ENCODE measurements at places on chromosomes 12 and 14.

- DNase-seq = no peak
Measured at GRCh38 chr12:124709722-124710687, 142.6 kb upstream of the NCOR2 start.

DNA sequence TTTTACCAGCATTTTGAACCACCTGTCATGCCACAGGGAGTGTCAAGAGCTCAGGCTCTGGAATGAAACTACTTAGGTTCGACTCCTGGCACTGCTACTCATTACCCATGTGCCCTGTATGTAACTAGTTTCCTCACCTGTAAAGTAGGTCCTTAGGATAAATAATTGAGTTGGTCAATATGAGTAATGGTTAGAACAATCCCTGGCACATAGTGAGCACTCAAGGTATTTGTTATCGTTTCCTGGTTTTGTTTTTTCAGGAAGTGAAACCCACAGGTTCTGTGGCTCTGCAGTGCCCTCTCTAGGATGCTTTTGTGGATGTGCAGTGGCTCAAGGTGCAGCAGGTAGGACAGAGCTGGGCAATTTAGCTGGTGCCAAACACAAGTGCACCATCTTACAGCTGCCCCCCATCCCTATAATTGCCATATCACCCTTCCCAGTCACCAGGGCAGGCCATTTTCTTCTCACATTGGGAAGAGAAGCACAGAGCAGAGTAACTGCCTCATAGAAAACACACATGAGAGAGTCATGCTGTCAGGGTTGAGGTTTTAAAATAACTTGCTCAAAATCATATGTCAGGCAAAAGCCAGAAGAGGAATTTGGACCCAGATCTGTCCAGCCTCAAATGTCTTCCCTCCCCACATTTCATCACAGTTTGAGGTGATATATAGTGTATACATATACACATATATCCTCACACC lies 297.5 kb downstream of the RPAP3 start:
- no peak for DNase-seq

DNA sequence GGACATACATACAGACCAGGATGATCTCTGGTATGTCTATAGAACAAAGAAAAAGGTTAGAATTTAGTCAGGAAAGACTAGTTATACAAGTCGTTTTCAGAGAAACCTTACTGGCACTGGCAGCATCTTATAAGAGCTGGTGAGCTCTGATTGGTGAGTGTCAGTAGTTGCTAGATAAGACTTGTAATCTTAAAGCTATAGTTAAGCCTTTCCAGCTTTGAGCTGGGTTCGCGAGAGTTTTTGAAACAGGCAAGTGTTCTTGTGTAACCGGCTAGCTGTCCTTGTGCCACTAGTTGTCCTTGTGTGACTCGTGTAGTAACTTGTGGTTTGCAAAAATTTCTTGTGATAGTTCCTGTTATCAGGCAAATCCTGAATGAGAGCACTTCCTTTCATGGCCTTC lies 740.9 kb downstream of the GALC start:
- no peak for DNase-seq

DNA sequence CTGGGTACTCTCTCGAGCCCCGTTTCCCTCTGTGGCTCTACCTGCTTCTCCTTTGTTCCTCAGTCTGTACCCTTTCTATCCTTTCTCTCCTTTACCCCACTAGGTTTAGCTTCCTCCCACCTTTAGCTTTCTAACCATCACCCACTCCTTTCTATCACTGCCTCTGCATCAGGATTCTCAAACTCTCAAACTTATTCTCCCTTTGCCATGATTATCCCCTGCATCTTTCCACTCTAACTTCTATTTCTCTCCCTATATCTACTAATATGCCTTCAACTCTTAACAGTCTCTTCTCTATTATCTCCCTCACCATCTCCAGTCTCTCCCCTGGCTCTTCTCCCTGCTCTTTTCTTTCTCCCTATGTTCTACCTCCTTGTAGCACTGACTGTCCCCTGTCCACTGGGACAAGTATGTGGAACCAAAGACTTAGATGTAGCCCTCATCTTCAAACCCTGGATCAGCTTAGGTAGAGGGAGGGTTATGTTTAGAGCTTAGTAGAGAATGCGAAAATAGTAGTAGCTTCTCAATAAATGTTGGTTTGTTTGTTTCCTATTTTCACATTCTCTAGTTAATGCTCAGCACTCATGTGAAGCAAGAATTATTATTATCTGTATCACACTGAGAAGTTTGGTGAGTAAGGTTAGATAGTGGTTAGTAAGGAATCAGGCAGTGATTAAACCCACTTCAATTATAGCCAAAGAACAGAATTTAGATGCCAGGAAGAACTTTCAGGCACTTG lies 3.4 kb downstream of the GDF11 start:
- no peak for DNase-seq

DNA sequence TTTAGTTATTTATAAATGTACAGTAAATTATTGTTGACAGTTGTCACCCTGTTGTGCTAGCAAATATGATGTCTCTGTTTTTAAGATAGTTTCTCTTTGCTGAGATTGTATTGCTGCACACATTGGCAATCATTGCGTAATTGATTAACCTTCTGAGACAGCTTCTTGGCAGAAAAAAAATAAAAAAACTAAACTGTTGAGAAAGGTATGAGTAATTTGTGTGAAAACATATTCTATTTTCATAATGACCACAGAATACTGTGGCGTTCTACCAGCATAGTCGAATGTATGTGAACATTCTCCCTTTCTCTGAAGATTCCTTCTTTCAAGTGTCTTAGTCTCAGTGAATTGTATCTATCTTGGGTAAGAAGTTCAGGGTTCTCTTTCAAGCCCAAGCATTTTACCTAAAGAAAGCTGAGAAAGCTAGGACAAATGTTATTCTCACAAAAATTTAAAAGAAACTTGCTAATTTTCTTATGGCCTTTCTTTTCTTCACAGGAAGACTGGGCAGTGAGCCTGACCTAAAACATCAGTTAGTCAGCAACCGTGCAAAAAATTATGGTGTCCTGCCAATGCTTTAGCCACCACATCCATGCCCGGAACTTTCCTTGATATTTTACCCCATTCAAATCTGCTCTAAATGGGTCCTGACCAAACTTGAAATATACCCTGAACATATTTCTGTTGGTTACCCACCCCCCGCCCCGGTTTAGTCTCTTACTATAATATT lies 69.0 kb upstream of the REP15 start:
- DNase-seq = no peak

DNA sequence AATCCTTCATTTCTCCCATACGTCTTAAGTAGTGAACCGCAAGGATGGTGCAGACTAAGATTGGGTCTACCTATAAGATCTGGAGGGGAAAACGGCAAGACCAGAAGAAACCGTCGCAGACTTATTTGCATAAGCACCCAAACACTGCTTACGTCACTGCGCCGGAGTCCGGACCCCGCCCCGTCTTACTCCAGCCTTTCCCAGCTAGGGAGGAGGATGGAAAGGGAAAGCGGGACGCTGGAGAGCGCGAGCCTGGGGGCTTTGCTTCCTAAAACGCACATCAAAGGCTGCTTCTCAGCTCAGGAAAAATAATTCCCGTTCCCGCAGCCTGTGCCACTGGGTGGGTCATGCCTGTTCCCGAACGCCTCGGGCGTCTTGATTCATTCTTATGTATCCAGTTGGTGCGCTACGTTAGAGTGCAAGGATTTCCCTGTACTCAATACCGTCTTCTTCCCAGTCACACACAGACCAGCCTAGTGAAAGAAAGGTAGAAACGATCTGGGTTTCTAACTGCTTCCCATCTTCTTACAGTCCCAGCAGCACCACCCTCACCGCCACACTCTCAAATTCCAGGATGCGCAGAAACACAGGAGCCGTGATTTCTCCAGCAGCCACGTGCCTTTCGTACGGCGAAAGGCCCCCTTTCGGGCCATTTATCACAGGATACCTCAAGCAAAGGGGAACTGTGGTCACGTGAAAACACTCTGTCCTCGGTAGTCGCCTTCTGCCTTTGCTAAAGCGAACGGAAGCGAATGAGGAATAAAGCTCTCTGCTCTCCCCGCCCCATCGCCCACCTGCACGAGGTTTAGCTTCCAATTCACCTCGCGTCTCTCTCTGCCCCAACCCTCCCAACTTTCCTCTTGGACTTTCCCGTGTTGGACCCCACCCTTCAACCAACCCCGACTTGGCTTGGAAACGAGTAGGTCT lies 1.1 kb downstream of the SLC6A15 start:
- DNase-seq = peak; percentile 46

GRCh38 chr14:66514213-66514612 lies 6.3 kb downstream of the GPHN start:
- no peak for DNase-seq

DNA sequence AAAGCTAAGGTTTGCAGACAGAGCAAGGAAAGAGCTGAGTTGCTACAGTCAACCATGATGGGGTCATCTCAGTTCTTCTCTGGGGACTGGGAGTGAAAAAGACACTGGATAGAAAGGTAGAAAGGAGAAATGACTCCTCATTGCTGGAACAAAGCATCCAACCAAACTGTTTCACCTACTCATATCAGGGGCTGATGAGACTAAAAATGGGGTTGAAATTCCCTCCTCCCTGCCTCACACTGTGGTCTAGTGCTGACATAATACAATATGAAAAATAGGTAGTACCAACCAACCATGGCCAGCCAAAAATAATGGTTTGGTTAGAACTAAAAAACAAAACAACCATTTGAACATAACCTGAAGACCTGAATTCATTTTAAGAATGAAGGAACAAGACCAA lies 220.7 kb downstream of the DPF3 start:
- DNase-seq = no peak

DNA sequence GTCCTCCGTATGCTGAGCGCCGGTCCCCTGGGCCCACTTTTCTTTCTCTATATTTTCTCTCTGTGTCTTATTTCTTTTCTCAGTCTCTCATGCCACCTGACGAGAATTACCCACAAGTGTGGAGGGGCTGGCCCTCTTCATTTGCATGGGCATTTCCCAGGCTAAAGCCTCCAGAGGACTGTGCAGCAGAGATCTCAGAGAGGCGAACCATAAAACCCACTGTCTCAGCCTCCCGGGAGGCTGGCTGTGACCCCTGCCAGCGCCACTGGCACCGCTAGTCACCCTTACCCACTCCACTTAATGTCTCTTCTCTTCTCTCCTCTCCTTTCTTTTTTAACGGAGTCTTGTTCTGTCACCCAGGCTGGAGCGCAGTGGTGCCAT lies 7.1 kb upstream of the SERPINA9 start:
- no peak for DNase-seq

- DNase-seq = no peak
Measured at GRCh38 chr14:26282578-26282977, 315.3 kb downstream of the NOVA1 start.

DNA sequence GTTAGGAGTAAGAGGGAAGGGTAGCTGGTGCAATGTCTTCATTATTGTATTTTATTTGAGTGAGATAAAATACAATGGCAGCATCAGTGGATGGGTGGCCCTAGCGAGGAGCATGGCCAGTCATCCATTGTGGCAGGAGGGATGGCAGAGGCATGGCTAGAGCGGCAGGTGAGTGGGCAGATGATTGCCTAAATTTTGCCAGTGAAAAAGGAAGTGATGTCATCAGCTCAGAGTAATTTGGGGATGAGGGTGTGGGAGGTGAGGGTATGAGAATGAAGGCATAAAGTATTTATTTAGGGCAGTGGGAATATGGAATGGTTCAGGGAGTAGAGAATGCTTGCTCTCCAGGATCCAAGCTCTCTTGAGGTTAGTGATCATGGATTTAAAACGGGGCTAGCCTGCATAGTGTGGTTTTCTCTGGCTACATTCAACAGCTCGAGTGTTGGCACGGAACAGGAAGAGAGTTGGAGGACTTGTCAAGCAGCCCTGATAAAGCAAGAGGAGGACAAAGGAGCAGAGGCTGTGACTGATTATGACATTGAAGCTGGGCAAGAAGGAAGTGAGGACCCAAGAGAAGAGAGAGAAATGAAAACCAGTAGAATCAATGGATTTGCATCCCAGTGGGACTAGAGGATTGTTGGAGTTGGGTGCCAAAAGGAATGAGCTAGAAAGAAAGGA lies 18.7 kb upstream of the SERPINA6 start:
- DNase-seq = no peak

DNA sequence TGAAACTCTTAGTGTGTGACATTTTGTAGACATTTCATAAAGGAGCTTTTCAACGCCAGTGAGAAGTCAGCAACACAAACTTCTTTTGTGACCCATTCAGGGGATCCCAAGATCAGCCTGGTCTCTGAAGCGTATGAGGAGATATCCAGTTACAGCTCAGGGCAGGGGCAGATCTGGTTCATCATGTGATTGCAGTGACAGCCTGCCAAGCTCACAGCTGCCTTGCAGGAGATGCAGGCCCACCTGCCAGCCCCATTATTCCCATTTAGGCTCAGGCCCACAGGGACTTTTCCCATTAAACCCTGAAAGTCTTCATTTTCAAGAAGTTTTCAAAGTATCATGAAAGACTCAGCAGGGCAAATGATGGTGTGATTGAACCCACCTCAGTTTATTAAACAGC lies 38.3 kb downstream of the SRGAP1 start:
- DNase-seq = peak; percentile 59

GRCh38 chr14:91649930-91650329 lies 82.0 kb downstream of the CATSPERB start:
- no peak for DNase-seq

- no peak for DNase-seq
Measured at GRCh38 chr12:7354529-7354928, 50.7 kb downstream of the ACSM4 start.

GRCh38 chr12:52787324-52788191 lies 8.4 kb downstream of the KRT3 start:
- DNase-seq = no peak

GRCh38 chr14:24399999-24400718 lies 1.4 kb downstream of the NYNRIN start:
- DNase-seq = no peak

GRCh38 chr14:26163761-26164160 lies 434.1 kb downstream of the NOVA1 start:
- peak; percentile 5 for DNase-seq

DNA sequence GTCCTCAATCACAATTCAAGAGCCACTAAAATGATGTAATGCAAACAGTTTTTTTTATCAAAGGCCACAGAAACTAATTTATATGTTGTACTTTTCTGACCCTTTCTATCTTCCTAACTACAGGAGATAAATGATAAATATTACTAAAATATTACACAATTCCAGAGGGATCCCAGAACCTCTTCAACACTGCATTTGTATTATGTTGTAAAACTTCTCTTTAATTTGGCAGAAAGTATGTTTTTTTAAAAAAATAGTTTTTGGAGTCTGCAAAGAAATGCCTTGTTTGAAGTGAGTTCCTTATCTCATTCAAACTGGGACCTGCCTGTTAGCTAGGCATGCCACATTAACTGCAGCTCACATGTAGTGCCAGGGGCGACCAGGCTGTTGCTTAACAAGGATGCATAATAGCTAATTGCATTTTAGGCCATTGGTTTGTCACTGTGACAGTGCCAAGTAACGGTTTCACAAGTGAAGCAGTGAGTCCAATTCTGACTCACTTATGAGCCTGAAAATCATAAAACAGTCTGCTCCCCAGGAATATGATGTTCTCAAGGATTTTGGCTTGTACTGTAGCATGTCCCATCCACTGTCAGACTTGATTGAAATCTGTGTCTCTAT lies 266.9 kb downstream of the KTN1 start:
- DNase-seq = no peak

DNA sequence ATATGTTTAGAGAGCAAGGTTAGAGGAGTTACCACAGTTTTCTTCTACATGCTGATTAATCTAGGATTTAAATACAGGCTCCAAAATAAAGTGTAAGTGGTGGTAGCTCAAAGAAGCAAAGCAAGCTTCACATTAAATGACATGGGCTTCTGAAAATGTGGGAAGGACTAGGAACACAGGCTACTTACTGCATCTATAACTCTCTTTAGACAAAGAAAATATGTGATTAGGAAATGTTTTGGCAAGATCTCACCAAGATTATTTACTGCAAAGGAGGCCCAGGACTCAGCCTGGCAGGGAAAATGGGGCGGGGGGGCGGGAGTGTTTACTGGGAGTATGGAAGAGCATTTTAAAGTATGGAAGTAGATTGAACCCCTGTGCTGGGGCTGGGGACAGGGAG lies 39.4 kb downstream of the ETV6 start:
- DNase-seq = no peak

Data from DMS 273 treated with DMSO at 0.1 percent for 48 hours (cell line).